Activated T-cell treated with anti-CD3 and anti-CD28 coated beads, Interleukin-2, amount 50 U/mL, for 24 hours (primary cell): ENCODE measurements at places on chromosomes 7 and 10.
A peak's percentile ranks its signal among the peaks of the same experiment; 100 is the strongest.

- H3K27ac ChIP-seq: no peak overlapping the region
- H3K36me3 ChIP-seq: no peaks in the 10 kb centered on the region
- no peaks in the 10 kb centered on the region for H3K4me1 ChIP-seq
- H3K4me3 ChIP-seq: no peak overlapping the region
- no peak for DNase-seq
Measured at GRCh38 chr7:40937879-40938278, 765.0 kb downstream of the INHBA start.

DNA sequence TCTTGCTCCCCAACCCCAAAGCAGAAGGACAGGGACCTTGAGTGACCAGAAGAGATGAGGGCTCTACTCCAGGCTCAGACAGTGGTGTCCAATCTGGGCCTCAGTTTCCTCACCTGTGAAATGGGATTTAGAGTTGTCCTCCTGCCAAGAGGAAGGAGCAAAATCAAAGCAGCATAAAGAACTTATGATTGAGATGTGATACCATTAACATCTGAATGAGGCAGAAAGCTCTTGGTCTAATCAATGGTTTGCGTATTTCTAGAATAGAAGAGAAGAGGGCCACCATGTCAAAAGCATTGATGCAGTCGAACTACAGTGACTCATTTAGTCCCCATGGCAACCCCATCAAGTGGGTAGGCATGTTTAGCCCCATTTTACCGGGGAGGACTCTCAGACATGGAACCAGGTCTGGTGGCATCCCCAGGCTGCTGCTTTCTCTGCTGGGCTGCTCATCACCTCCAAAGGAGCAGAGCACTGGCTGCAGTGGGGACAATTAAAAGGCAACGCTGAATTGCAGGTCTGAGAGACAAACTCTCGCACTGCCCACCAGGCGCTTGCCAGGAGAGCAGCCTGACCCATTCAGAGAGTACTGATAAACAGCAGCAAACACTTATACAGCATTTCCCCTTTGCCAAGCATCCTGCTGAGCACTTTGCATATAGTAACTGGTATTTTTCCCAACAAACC lies 175.9 kb downstream of the NEURL1 start:
- no peak for DNase-seq
- no peak overlapping the region for H3K4me3 ChIP-seq
- H3K4me1 ChIP-seq: peaks cover 21% of the 10 kb centered on the region
- H3K36me3 ChIP-seq: no peaks in the 10 kb centered on the region
- H3K27me3 ChIP-seq: no peaks in the 10 kb centered on the region

DNA sequence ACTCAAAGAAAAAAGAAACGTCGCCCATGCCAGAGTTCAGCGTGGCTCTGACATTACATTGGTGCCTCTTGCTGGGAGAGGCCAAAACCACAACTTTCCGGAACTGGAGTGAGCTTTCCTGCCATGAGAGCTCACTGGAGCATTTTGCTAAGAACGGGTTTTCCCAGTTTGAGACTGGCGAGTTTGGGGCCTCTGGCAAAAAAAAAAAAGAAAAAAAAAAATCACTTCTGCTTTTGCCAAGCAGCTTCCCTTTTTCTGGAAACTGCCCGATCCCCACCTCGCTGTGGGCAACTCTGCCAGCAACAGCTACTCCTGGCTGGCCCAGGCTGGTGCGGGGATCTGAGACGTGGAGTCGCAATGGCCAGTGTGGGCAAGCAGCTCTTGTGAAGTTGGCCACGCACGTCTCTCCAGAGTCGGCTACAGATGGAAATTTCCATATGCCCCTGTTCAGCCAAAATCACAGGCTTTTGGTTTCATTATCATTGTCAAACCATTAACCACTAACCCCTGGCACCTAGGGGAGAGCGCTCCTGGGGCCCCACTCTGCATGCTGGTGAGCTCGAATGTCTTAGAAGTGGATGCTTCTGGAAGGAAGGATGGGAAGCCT lies 25.7 kb downstream of the PRKAG2 start:
- peak overlapping the region; percentile 88 for H3K27ac ChIP-seq
- H3K4me3 ChIP-seq: peak overlapping the region; percentile 66
- H3K36me3 ChIP-seq: peaks cover 6% of the 10 kb centered on the region
- peak; percentile 51 for DNase-seq
- peaks cover 37% of the 10 kb centered on the region for H3K4me1 ChIP-seq
- H3K27me3 ChIP-seq: no peaks in the 10 kb centered on the region

DNA sequence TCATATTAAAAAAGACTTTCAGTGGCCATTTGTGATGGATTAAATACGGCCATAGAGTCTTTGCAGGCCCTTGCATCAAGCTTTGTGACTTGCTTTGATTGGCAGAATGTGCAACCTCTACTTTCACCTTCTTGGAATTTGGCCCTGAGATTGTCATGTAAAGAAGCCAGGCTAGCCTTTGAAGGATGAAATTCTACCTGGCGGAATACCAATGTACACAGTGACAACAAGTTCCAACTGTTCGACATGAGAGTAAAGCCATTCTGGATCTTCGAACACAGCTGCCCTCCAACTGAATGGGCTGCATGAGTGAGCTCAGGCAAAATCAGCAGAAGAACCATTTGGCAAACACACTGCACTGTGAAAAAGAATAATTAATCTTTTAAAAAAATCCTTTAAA lies 321.3 kb downstream of the PHF14 start:
- no peaks in the 10 kb centered on the region for H3K27me3 ChIP-seq
- H3K36me3 ChIP-seq: no peaks in the 10 kb centered on the region
- no peak overlapping the region for H3K27ac ChIP-seq
- no peak for DNase-seq
- no peak overlapping the region for H3K4me3 ChIP-seq

DNA sequence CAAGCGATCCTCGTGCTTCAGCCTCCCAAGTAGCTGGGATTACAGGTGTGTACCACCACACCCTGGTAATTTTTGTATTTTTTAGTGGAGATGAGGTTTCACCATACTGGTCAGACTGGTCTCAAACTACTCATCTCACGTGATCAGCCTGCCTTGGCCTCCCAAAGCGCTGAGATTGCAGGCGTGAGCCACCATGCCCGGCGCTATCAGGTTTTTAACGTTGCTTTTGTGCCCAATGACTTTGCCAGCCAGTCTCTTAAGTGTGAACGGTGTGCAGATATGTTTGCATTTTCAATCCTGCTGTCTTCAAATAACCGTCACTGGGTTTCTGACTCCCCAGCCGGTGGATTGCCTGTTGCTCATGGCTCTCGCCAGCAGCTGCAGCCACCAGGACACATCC lies 201.8 kb upstream of the PPP2R2D start:
- H3K36me3 ChIP-seq: no peaks in the 10 kb centered on the region
- no peaks in the 10 kb centered on the region for H3K4me1 ChIP-seq
- no peak for DNase-seq
- peaks cover 8% of the 10 kb centered on the region for H3K27me3 ChIP-seq
- no peak overlapping the region for H3K27ac ChIP-seq

DNA sequence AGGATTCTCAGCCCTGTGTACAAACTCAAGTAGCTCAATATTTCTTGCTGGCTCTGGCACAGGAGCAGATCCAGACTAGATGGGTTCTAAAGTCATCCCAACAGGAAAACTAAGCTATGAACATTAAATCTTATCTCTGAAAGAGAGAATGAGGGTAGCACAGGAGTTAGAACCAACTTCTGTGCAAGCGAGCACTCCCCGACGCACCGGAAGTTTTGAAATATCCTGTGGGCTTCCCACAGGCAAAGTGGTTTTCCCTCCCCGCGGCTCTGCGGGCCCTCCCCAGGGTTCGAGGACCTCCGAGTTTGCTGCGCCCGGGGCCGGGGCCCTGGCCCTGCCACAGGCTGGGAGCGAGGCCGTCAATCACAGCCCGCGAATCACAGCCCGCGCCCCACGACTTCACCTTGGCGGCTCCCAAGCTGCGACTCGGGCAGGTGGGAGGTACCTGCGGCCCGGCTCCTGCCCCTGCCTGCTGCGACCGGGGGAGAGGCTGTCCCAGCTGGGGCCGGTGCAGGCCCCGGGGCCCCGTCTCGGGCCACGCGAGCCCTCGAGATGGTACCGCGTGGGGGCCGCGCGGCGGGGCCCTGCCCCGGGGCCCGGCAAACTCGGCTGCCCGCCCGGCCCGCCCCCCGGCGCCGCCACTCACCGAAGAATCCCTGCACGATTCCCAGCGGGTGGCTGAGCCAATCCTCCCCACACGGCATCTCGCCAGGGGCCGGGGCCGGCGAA lies 598 bp downstream of the MCMBP start:
- H3K4me3 ChIP-seq: peak overlapping the region; percentile 91
- H3K27me3 ChIP-seq: no peaks in the 10 kb centered on the region
- H3K36me3 ChIP-seq: peaks cover 36% of the 10 kb centered on the region
- peak; percentile 77 for DNase-seq

GRCh38 chr10:123833170-123833850 lies 58.3 kb downstream of the CPXM2 start:
- H3K4me3 ChIP-seq: no peak overlapping the region
- no peaks in the 10 kb centered on the region for H3K4me1 ChIP-seq
- H3K27me3 ChIP-seq: peaks cover 19% of the 10 kb centered on the region
- H3K27ac ChIP-seq: no peak overlapping the region
- DNase-seq: no peak

- no peak overlapping the region for H3K27ac ChIP-seq
- no peaks in the 10 kb centered on the region for H3K36me3 ChIP-seq
- no peaks in the 10 kb centered on the region for H3K4me1 ChIP-seq
- no peaks in the 10 kb centered on the region for H3K27me3 ChIP-seq
- H3K4me3 ChIP-seq: no peak overlapping the region
Measured at GRCh38 chr7:115822380-115822779, 208.2 kb downstream of the TFEC start.

- no peak overlapping the region for H3K4me3 ChIP-seq
- H3K4me1 ChIP-seq: no peaks in the 10 kb centered on the region
- H3K27me3 ChIP-seq: no peaks in the 10 kb centered on the region
- DNase-seq: no peak
- H3K27ac ChIP-seq: no peak overlapping the region
Measured at GRCh38 chr7:114218283-114218682, 196.3 kb upstream of the FOXP2 start.

DNA sequence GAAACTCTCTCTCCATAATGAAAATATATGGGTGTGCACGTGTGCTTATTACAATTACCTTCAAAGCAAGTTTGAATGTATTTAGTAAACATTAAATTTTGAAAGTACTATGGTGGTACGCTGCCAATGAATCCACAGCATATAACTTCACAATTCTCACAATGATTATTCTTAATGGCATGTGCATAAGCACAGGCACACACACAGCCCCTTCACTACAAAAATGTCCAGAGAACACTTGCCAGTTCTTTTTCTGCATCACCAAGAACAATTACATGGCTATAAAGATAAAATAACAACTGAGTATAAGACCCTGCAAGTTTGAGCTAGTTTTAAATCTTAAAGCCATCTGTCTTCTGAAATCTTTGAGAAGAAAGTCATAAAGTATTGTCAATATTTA lies 22.2 kb downstream of the SGCE start:
- H3K27ac ChIP-seq: no peak overlapping the region
- H3K4me3 ChIP-seq: no peak overlapping the region
- peaks cover 27% of the 10 kb centered on the region for H3K27me3 ChIP-seq
- H3K4me1 ChIP-seq: peaks cover 7% of the 10 kb centered on the region
- DNase-seq: no peak
- H3K36me3 ChIP-seq: no peaks in the 10 kb centered on the region

DNA sequence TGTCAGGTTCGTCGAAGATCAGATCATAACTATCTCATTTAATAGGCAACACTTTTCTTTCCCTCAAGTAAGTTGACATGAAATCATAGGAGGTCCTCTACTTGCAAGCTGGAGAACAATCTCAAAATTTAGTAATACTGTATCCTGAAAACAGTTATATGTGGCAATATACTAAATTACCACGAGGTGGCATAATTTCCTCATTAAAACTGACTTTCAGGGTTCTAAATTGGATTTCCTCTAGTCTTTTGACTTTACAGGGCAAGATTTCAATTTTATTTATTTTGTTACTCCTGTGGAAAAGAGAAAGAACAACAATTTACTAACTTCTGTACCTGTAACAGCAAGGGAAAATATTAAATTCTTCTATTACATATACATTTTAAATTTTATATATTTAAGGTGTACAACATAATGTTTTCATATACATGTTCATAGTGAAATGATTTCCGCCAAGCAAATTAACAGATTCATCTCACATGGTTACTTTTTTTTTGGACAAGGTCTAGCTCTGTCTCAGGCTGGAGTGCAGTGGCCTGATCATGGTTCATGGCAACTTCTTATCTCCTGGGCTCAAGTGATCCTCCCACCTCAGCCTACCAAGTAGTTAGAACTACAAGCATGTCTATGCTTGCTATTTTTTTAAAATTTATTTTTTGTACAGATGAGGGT lies 53.4 kb upstream of the CYP2C18 start:
- no peaks in the 10 kb centered on the region for H3K36me3 ChIP-seq
- H3K4me3 ChIP-seq: no peak overlapping the region
- no peak for DNase-seq
- no peaks in the 10 kb centered on the region for H3K27me3 ChIP-seq
- no peak overlapping the region for H3K27ac ChIP-seq

- H3K4me3 ChIP-seq: no peak overlapping the region
- no peaks in the 10 kb centered on the region for H3K36me3 ChIP-seq
- H3K27me3 ChIP-seq: no peaks in the 10 kb centered on the region
- no peak for DNase-seq
Measured at GRCh38 chr10:33791272-33791660, 456.8 kb upstream of the NRP1 start.

- no peaks in the 10 kb centered on the region for H3K4me1 ChIP-seq
- no peak overlapping the region for H3K4me3 ChIP-seq
- no peak overlapping the region for H3K27ac ChIP-seq
- no peaks in the 10 kb centered on the region for H3K36me3 ChIP-seq
Measured at GRCh38 chr10:42874713-42875387, 92.3 kb downstream of the BMS1 start.

DNA sequence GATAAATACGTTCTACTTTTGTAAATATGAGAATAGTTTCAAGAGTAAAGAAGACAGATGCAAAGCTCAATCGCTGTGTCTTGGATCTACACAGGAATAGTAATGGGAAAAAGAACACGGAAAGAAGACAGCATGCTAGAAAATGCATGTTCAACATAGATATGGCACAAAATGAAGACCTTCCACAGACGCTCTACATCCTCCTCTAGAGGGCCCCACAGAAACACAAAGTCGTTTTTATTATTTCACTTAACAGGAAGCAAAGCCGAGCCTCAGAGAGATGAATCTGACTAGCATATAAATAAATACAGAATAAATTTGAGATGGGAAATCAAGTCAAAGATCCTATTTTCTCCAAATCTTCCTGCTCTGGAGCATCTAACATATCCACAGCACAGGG lies 292.6 kb downstream of the PARD3 start:
- DNase-seq: no peak
- H3K4me3 ChIP-seq: no peak overlapping the region
- H3K27ac ChIP-seq: no peak overlapping the region
- H3K36me3 ChIP-seq: no peaks in the 10 kb centered on the region
- H3K4me1 ChIP-seq: peaks cover 3% of the 10 kb centered on the region

GRCh38 chr10:28087661-28088351 lies 88.9 kb upstream of the ODAD2 start:
- no peak for DNase-seq
- H3K36me3 ChIP-seq: peaks cover 55% of the 10 kb centered on the region
- no peak overlapping the region for H3K4me3 ChIP-seq
- peak overlapping the region; percentile 85 for H3K27ac ChIP-seq
- peaks cover 25% of the 10 kb centered on the region for H3K4me1 ChIP-seq

GRCh38 chr7:98396768-98397167 lies 4.1 kb downstream of the BAIAP2L1 start:
- DNase-seq: no peak
- H3K27me3 ChIP-seq: peaks cover 22% of the 10 kb centered on the region
- H3K36me3 ChIP-seq: no peaks in the 10 kb centered on the region
- peaks cover 7% of the 10 kb centered on the region for H3K4me1 ChIP-seq
- no peak overlapping the region for H3K4me3 ChIP-seq
- no peak overlapping the region for H3K27ac ChIP-seq
